Fibroblast of pulmonary artery (primary cell): ENCODE measurements at places on chromosomes 5 and 9.

- DNase-seq, result peak; percentile 33
Observed at GRCh38 chr5:83518319-83519061, 46.9 kb downstream of the VCAN start.

- DNase-seq, result no peak
Observed at GRCh38 chr5:120552638-120553037, 88.5 kb downstream of the PRR16 start.

DNA sequence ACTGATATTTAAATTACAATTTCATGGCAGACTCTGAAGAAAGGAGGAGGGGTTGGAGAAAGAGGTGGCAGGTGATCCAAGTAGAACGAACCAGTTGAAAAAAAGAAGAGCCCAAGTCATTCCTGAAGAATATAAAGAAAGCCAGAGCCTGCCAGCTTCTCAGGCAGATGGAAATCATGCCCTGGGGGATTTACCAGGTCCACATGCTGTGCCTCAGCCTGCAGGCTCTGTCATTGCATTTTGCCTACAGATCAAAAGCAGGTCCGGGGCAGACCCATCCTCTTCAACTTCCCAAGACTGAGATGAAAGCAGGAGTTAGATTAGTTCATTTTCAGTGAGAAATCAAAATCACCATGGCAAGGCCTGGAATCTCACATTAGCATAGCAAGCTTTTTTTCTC lies 48.5 kb downstream of the GDNF start:
- no peak for DNase-seq

DNA sequence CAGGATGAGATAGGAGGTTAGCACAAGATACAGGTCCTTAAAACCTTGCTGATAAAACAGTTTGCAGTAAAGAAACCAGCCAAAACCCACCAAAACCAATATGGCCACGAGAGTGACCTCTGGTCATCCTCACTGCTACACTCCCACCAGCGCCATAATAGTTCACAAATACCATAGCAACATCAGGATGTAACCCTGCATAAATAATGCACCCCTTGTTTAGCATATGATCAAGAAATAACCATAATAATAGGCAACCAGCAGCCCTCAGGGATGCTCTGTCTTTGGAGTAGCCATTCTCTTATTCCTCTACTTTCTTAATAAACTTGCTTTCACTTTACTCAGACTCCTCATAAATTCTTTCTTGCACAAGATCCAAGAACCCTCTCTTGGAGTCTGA lies 86.9 kb upstream of the PRSS3 start:
- no peak for DNase-seq

DNA sequence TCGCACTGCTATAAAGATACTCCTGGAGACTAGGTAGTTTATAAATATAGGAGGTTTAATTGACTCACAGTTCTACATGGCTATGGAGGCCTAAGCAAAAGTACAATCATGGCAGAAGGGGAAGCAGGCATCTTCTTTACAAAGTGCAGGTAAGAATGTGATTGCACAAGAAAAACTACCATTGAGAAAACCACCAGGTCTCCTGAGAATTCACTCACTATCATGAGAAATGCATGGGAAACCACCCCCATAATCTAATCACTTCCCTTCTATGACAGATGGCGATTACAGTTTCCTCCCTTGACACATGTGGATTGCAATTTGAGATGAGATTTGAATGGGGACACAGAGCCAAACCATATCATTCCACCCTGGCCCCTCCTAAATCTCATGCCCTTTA lies 121.2 kb upstream of the ST8SIA4 start:
- no peak for DNase-seq
